ENCODE measurements at places on chromosomes 3 and 15.

DNA sequence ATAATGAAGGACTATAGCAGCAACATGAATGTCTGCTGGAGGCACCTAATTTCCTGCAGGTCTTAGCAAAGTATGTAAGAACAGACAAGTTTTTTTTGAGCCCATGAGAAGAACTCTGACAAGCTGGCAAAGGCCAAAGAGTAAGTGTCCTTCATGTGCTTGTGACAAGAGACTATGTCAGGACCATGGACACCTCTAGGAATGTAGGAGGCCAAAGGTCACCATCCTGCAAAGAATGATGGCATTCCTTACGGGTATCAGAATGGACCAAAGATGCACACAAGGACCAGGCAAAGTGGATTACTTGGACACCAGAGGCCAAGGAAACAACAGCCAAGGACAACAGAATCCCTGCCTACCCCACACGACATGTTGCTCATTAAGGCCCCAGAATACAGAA is 858.5 kb upstream of the CFAP20DC start:
- no peak for DNase-seq

DNA sequence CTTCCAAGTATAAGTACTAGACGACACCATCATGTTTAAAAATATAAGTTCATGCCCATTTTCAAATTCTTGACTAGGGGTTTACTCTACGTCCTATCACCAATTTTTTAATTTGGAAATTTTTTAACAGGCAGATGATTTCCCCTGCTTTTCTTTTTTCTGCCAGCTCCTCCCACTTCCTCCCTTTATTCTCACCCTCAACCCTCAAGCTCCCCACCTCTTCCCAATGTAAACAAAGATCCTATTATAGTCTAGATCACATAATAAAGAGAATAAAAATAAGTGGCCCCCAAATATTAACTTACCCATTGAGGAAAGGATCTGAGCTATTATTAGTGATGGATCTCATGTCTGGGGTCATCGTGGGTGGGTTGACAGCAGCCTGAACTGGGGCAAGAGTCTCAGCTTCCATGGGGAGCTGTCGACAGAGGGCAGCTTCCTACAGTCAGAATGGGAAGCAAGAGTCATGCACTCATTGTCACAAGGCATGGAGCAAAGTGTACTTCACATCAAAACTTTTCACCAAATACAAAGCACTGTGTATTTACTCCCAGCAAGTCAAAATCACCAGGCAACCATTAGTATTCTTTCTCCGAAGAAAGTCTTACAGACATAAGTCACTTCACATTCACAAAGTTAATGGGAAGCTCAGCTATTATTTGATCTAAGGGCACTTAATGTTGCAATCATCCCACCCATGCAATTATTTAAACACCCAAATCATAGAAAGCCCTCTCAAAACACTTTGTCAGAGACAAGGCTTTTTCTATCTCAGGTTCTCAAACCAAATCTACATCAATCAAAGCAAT is 53.2 kb downstream of the TM4SF4 start:
- DNase-seq: no peak

DNA sequence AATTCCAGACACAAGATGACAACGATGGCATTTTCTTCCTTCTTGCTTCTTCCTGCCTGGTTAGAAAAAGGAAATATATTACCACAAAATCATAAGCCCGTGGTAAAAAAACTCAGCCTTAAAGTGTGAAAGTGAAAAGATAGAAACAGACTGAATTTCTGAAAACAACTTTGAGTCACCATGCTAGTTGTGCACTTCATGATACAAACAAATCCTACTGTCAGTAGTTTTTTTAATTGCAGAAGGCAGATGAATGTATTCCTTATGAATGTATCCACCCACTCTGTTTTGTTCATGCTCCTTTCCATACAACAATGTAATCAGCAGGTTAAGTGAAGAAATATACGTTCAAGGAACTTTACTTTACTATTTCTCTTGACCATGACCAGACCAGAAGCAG is 1144.7 kb downstream of the OTOL1 start:
- no peak for DNase-seq

- DNase-seq: peak; percentile 6
Observed at GRCh38 chr15:63156755-63157117, 541 bp downstream of the RPS27L start.

DNA sequence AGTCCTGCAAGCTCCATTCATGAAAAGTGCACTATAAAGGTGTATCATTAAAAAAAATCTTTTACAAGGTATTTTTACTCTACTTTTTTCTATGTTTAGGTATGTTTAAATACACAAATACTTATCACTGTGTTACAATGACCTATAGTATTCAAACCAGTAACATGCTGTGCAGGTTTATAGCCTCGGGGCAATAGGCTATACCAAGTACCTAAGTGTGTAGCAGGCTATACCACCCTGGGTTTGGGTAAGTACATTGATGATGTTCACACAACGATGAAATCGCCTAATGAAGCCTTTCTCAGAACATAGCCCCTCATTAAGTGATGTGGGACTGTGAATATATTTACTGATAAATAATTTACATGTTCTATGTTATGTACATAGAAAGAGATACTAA is 104.6 kb downstream of the ATP1B3 start:
- DNase-seq: no peak

GRCh38 chr3:99925584-99926230 is 108.0 kb downstream of the CMSS1 start:
- peak; percentile 30 for DNase-seq
